Cardiac muscle cell (in vitro differentiated cells and primary cell): ENCODE measurements at places on chromosomes 2 and 18. TPM values are rescaled to one million over a fixed set of nuclear protein-coding genes. Genes with fewer than 3 reads are reported as not detected.

Gene PCARE
- total RNA-seq = 0.49 and 0.57 TPM in 2 replicates

Gene DSC3
- 1.2 and 3.3 TPM in 2 replicates for total RNA-seq

Gene PIEZO2
- total RNA-seq = 0.32 and 0.69 TPM in 2 replicates

Gene CTIF
- total RNA-seq = 22.0 and 24.4 TPM in 2 replicates

Gene FBXO48
- total RNA-seq = 0.46 and 0.66 TPM in 2 replicates

Gene ALPI
- not detected in 2 replicates for total RNA-seq

Gene B3GNT7
- 7.7 and 15.8 TPM in 2 replicates for total RNA-seq

Gene UGT1A8
- not detected in 2 replicates for total RNA-seq

Gene CDK5R2
- 0.06 TPM in 1 of 2 replicates, not detected in the other for total RNA-seq

Gene UGT1A6
- total RNA-seq = not detected in 2 replicates

Gene MTCL1
- 4.7 and 9.6 TPM in 2 replicates for total RNA-seq

Gene SIX2
- 0.63 and 0.89 TPM in 2 replicates for total RNA-seq

Gene GPR17
- not detected in 2 replicates for total RNA-seq

Gene IL1R2
- not detected in 2 replicates for total RNA-seq

Gene VSNL1
- total RNA-seq = 3.9 and 4.1 TPM in 2 replicates

Gene EMX1
- total RNA-seq = 0.24 TPM in 1 of 2 replicates, not detected in the other

Gene EPHA4
- total RNA-seq = 58.0 and 70.2 TPM in 2 replicates

Gene METTL8
- 13.5 and 15.5 TPM in 2 replicates for total RNA-seq

Gene CHRNG
- 0.04 TPM in 1 of 2 replicates, not detected in the other for total RNA-seq

Gene SLC38A11
- total RNA-seq = not detected in 2 replicates

Gene SPP2
- not detected in 2 replicates for total RNA-seq

Gene ZRANB3
- total RNA-seq = 5.0 and 8.8 TPM in 2 replicates
